ENCODE measurements at places on chromosomes 5 and 9. TPM values are rescaled to one million over a fixed set of nuclear protein-coding genes. Genes with fewer than 3 reads are reported as not detected.

TLX3 gene
- total RNA-seq, result 5.2 TPM

PCDHA8 gene
- total RNA-seq, result 15.9 TPM

BARHL1 gene
- 19.3 TPM for total RNA-seq

DBH gene
- total RNA-seq, result 0.91 TPM
